ENCODE measurements at places on chromosomes 7 and 10. TPM values are rescaled to one million over a fixed set of nuclear protein-coding genes. Genes with fewer than 3 reads are reported as not detected.

GRCh38 chr7:92881091-92881485 is 44.7 kb upstream of the CDK6 start:
- DNase-seq = no peak

DNA sequence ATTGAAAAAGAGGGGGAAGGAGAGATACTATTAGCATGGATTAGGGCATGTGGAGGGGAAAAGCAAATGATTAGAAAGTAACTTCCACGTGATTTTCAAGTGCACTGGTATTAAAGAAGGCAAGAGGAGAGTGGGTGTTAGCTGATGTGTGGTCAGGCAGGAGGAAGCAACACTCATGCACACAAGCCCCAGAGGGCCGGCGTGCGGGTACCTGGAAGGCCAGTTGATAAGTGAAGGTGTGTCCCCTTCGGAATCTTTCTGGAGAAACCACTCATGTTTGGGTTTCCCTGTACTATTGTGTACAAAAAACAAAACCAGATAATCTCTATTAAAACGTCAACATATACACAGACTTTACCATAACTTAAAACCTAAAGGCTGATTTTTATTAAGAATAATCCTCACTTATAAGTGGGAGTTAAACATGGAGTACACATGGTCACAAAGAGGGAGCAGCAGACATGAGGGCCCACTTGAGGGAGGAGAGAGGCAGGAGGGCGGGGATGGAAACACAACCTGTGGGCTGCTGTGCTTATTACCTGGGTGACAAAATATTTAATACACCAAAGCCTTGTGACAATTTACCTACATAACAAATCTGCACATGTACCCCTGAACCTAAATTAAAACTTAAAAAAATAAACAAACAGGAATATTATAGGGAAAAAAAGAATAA is 98.9 kb downstream of the SVIL start:
- no peak for DNase-seq

- no peak for DNase-seq
These were observed 169.1 kb upstream of the PPP1R3A start for GRCh38 chr7:114087653-114088469.

HOXA5 gene
- 23.5 TPM for total RNA-seq

DNA sequence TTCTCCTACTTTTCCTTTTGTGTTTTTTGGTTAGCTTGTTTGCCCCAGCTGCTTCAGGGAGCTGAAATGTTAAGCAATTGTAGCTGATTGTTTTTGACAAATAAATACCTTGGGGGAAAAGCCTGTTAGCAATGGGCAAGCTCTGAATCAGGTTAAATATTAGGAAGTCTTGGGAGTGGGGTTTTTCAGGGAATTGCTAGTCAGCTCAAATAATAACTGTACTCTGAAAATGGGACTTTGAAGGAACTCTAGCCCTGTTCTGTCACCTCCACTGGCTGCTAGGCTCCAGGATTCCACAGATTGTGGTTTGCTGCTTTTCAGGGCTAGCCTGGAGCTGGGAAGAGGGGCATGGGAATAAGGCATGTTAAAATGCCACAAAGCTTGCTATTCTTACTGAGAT is 39.5 kb downstream of the ADK start:
- no peak for DNase-seq

FLNC gene
- total RNA-seq = 170 TPM

SP8 gene
- not detected for total RNA-seq

- no peak for DNase-seq
These were observed 197.2 kb downstream of the VTI1A start for GRCh38 chr10:112644265-112644645.

- DNase-seq = no peak
These were observed 2.4 kb downstream of the ZNRF2 start for GRCh38 chr7:30286749-30287148.

GRCh38 chr10:17101910-17102266 is 27.7 kb downstream of the CUBN start:
- DNase-seq = no peak

DNA sequence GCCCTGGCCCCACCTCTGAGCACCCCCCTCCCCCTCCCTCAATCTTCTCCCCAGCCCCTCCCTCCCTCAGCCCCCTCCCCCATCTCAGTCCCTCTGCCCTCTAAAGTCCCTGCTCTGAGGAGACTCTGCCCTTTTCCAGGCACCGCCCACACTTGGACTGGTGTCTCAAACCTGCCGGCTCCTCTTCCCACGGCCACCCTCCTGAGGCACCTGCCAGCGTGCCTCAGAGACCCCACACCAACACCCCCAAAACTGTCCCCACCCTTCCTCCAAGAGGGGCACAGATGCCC is 34.6 kb upstream of the HSPB1 start:
- DNase-seq = no peak

MYOF gene
- 369 TPM for total RNA-seq

OR2A1 gene
- total RNA-seq = not detected

GPRIN2 gene
- total RNA-seq = 0.10 TPM

DNA sequence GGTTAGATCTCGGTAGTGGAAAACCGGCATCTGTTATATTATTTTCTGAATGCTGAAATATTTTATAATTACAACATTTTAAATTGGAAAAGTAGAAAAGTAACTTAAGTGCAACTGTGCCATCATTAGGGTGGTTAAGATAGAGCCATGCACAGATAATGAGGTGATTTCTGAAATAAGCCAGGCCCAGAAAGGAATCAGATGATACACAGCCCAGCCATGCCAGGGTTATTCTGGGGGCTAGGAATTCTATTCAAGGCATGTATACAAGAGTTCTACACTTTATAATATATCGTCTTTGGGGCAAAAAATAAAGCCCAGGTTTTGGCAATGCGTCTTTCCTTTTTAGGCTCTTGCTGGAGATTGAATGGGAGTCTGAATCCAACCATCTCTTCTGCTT is 128.7 kb downstream of the ITGB8 start:
- DNase-seq = no peak
